ENCODE measurements at places on chromosomes 3 and 15.

GRCh38 chr15:40633178-40633577 is 39.1 kb downstream of the KNL1 start:
- DNase-seq: peak; percentile 10

DNA sequence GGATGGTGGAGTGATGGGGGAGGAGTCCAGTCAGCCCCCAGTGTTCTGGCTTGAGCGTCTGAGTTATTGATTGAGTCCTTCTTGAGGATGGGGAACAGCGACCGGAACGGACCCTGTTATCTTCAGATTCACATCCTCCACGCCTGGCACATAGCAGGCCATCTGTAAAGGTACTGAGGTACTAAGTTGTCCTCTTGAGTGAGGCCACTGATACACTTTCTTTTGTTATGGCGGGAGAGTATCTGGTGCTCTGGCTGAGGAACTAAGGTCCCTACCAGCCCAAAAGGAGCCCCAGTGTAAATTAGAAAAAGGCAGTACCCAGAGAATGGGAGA is 16.7 kb upstream of the HRH1 start:
- no peak for DNase-seq

DNA sequence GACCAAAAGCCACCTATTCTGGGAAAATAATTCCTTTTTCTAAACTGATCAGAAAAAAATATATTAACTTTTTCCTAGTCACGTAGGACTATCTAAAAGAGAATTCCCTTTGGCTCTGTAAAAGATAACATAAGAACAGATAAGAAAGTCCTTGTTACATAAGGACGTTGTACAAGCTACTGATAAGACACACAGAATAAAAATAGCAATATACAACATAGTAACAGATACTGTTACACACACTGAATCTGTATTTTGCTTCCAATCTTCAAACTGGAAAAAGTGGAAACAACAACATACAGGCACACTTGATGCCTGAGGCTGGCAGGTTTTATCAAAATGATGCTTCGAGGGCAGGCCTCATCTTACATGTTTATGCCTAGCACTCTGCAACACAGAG is 59.8 kb downstream of the SNX4 start:
- DNase-seq: no peak

DNA sequence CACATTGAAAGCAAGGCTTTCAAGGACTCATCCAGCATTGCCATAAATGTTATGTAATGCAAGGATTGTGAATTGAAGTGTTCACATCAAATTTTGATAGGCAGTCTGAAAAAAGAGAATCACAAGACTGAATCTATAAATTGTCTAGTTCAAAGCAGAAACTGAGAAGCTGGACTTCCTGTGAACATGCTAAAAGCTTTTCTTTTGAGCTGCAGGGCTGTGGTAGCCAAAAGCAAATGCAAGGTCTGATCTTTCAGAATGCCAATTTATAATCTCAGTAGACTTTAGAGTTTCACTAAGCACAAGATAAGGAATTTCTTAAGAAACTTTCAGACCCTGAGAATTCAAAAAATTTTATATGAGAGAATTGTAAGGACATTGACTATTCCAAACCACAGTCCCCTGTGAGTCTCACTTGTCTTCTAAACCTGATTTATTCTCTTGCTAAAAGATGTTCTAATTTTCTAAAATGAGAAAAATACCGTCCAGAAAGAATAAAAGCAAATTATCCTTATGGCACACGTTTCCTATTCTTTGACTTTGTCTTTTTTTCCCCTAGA is 1700.3 kb downstream of the OTOL1 start:
- no peak for DNase-seq

- DNase-seq: no peak
These were observed 3.5 kb downstream of the PLXND1 start for GRCh38 chr3:129602730-129603560.

DNA sequence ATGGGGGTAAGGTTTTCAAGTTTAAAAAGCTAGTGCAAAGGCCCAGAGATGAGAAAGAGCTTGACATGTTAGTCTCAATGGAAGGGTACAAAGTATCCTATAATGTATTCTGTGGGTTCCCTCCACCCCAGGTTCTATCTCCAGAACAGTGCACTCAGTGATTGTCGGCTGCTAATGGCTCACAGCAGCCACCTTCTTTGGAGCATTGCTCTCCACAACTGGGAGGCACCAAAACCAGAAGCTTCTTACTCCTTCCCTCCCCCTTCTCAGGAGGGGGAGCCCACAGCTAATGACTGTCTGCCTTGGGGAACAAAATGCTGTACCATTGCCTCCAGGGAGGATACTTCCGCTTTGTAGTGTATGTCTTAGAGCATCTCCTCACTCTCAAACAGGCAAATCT is 439.4 kb upstream of the RBMS3 start:
- no peak for DNase-seq

DNA sequence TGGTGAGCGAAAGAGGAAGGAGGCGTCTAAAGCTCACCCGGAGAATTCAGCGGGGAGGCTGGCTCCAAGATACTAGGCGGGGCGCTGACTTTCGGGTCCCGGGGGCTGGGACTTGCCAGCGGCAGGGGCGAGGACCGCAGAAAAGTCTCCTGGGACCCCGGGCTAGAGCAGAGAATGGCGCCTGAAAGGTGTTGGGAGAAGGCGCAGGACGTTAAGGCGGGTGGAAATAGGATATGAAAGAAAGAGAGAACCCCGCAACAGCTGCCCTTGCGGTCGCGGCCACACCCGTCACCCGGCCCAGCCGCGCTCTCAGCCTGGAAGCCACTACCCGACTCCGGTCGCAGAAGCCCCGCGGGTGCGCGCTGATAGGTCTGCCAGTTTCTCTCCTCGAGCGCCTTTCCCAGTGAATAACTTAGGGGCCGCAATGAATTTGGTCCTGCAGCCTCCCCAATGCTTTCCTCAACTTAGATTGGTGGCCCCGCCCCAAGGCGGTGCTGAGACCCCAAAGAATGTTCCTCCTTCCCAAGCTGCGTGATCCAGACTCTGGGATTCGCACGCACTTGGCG is 604 bp downstream of the LTK start:
- DNase-seq: no peak

GRCh38 chr3:82496890-82497560 is 735.6 kb upstream of the GBE1 start:
- DNase-seq: peak; percentile 56

DNA sequence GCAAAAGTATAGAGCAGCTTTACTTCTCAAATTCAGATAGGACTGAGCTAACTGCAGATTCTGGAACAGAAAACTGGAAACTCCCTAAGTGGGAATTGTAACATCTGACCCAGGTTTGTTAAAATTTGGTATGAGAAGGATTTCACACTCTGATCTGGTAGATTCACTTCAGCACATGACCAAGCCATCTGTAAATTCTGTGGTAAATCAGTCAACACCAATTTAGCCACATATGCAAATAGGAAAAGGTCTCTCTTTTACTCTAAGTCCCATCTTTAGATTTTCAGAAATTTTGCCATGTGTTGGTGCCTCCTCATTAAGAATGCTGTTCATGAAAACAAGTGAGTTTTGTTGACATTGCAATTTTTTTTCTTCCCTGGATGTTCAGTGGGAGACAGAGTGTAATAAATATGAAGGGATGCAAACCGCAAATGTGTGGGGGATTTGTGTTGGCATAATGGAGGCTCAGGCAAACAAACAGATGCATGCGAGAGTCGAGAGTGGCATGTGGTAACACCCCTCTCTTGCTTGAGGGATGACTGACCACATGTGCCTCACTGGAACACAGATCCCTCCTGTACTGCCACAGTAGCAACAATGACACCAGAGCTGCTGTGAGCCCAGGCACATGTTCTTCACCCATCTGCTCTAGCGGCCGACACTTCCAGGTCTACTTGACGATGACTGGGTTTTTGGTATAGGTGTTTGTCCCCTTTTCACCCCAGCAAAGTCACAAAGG is 146.6 kb downstream of the FEZF2 start:
- no peak for DNase-seq

- DNase-seq: no peak
These were observed 262.5 kb downstream of the CGGBP1 start for GRCh38 chr3:87796137-87796842.

DNA sequence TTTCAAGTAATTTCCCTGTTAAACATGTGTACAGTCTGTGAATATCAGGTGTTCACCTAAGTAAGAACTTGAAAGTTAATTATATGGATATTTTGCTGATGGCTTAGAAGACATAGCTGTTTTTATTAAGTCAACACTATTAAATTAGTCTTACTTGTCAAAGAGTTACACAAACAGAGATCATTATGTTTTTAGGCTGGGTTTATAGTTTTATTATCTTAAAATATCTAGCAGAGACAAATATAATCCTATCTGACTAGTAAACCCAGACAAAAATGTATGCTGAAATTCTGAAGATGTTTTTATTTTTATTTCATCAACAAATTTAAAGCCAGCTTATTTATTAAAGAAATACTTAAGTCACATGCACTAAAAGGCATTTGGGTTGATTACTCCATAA is 51.2 kb upstream of the CCK start:
- DNase-seq: no peak

DNA sequence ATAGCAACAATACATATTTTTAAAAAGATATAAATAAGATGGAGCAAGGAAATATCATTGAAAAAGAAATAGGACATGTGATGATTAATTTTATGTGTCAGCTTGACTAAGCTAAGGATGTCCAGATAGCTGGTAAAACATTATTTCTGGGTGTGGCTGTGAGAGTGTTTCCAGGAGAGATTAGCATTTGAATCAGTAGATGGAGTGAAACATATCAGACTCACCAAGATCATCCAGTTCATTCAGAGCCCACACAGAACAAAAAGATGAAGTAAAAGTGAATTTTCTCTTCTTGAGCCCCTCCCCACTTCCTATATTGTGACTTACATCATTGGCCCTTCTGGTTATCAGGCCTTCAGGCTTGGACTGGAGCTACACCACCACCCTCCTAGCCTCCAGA is 61.6 kb upstream of the TUSC7 start:
- DNase-seq: peak; percentile 16

DNA sequence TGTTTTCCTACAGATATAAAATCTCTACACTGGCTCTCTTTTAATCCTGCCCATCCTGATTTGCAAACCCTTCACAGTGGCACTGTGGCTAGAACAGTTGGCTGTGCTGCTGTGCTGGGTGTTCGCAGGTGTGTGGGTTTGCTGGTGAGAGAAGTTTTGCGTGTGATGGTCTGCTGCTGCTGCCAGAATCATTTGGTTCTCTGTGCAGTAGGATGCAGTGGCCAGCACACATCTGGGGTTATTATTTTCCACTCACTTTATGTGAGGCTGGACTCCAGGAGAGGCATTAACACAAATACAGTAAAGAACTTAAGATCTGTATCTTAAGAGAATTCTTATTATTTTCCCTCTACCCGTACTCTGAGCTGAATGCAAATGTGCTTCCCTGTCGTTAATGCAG is 16.0 kb upstream of the PSMD6 start:
- no peak for DNase-seq

DNA sequence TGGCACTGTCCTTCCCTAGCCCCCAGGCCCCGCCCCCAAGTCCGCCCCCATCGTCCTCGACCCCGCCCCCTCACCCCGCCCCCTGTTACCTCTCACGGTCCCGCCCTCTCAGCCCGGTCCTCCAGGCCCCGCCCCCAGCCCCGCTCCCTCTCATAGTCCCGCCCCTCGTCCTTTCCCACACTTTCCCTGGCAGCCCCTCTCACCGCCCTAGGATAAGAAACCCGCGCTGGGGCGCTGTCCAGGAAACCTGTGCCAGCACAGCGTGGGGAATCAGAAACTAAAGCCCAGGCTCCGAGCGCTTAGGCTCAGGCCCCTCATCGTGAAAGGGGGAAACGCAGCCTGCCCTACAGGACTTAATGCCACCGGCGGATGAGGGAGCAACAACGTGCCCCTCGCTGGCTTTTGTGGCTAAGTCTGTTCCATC is 20.9 kb downstream of the TRPM1 start:
- DNase-seq: peak; percentile 30

- DNase-seq: no peak
These were observed 83.9 kb upstream of the TGFBR2 start for GRCh38 chr3:30522476-30522875.

DNA sequence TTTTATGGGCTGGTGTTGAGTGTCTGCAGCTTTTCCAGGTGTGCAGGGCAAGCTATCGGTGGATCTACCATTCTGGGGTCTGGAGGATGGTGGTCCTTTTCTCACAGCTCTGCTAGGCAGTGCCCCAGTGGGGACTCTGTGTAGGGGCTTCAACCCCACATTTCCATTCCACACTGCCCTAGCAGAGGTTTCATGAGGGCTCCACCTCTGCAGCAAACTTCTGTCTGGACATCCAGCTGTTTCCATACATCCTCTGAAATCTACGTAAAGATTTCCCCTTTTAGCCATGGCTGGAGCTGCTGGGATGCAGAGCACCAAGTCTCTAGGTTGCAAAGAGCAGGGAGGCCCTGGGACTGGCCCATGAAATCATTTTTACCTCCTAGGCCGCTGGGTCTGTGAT is 11.6 kb downstream of the RFX7 start:
- DNase-seq: no peak

- DNase-seq: peak; percentile 22
These were observed 738 bp downstream of the ACAP2 start for GRCh38 chr3:195441992-195442572.
